ENCODE measurements at places on chromosomes 2 and 18.

- DNase-seq: no peak
Measured at GRCh38 chr2:235677937-235678336, 184.1 kb downstream of the AGAP1 start.

GRCh38 chr2:158530829-158531228, 74.1 kb downstream of the PKP4 start:
- DNase-seq: no peak

DNA sequence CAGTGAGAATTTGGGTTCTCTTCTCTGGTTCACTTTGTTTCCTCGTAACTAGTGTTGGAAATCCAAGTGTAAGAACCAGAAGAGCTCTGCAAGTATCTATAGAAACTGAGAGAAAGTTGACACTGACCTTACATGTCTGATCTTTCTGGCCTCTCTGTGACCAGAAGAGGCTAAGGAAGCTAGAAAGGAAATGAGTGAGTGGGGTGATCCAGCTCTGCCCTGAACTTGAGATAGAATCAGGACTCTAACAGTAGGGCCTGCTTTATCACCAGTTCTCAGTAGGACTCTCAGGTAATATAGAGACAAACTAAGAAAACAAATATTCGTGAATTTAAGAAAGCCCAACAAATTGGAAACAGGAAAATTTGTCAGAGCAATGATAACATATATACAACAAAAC, 441.2 kb upstream of the ZNF804A start:
- no peak for DNase-seq

- no peak for DNase-seq
Measured at GRCh38 chr2:135650721-135651120, 90.9 kb upstream of the UBXN4 start.

GRCh38 chr2:241863536-241863954, 4.9 kb upstream of the PDCD1 start:
- DNase-seq: no peak

All from CD4-positive, alpha-beta T cell treated with Interleukin-1 beta for 1 hour (primary cell).